ENCODE measurements at places on chromosomes 16 and 17.

- no peak for DNase-seq
These were observed 4.9 kb downstream of the IQCK start for GRCh38 chr16:19722981-19723380.

DNA sequence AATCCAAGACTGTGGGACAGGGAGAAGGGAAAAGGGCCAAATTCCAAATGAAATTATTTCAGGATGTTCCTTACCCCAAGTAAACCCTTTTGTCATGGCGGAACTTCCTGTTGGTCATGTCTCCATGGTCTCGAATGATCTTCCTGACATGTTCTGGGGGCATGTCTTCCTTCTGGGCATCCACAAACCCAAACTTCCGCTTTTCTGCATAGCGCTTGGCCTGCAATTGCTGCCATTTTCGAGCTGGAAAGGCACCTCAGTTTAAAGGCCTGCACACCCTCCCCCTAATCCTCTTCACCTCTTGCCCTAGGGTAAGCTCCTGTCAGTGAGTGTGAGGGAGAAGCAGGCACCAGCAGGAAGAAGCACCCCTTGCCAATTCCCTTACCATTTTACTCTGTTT, 1.2 kb downstream of the PRPF8 start:
- DNase-seq, result no peak

- DNase-seq, result peak; percentile 32
These were observed 58.0 kb upstream of the GSE1 start for GRCh38 chr16:85554889-85555718.

GRCh38 chr17:38461683-38462082, 33.4 kb downstream of the ARHGAP23 start:
- DNase-seq, result no peak

DNA sequence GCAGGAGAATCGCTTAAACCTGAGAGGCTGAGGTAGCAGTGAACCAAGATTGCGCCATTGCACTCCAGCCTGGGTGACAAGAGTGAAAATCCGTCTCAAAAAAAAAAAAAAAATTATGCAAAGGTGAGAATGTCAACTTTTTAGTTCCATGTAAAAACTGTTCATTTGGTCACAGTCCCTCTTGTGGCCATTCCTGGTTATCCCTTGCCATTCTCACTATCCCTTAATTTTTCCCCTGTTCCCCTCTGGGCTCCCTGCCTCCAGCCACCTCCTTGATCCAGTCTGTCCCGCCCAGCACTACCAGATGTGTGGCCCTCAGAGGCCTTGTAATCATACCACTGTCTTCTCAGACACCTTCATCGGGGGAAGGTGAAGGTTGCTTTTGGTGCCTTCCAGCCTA, 23.4 kb downstream of the DCAF7 start:
- no peak for DNase-seq

DNA sequence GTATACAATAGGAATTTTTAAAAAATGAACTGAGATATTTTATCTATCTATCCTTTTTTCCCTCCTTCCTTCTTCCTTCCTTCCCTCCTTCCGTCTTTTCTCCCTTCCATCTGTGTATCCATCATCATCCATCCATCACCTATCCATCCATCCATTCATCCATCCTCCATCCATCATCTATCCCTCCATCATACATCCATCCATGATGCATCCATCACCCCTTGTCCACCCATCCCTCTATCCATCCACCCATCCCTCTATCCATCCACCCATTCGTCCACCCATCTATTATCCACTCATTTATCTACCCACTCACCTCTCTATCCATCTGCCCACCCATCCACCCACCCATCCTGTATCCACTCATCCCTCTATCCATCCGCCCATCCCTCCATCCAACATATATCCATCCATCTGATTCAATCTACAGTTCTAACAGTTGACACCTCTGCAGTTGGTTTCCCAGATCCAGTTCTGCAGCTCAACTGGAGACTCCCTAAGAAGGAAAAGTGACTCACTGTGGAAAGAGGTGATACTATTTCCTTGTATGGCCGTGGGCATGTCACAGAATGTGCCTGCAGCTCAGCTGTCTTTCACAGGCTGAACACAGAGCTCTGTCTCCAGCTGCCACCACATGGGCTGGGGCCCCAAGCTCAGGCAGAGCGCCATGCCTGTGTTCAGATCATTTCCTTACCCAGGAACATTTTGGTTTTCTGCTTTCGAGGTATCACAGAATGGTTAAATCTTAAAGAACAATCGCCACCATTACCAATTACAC, 130.8 kb downstream of the XYLT1 start:
- DNase-seq, result no peak

DNA sequence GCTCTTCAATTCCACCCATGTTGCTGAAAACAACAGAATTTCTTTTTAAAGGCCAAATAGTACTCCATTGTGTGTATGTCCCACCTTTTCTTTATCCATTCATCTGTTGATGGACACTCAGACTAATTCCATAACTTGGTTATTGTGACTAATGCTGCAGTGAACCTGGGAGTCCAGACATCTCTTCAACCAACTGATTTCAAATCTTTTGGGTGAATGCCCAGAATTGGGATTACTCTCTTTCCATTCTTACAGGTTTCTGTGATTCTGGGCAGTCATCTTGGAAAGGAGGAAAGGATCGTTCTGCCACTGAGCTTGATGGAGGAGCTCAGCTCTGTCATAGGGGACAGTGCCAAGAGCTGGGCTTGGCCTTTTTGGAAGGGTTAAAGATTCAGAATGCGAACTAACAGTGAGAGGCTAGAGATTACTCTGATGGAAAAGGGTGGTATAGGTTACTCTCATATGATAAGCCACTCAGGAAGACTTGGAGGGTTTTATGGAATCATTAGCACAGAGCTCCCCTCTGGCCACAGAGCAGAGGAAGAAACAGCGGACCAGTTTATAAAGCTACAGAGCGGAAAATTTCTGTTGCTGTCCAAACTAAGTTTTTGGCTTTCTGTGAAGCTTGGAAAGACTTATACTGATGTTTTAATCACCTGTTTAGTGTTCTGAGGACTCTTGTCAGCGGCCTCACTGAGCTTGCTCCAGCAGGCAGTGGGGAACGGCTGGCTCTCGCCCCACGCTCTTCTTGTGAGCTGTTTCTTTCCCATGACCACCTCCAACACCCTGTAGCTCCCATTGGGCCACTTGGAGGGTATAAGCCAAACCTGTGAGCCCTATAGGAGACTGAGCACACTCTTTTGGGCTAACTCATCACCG, 48.3 kb downstream of the HIC1 start:
- no peak for DNase-seq

- no peak for DNase-seq
These were observed 4.6 kb upstream of the GSE1 start for GRCh38 chr16:85608515-85608885.

GRCh38 chr16:12231666-12232065, 255.1 kb downstream of the SNX29 start:
- DNase-seq, result no peak

GRCh38 chr17:49440581-49440980, 25.9 kb upstream of the PHB1 start:
- no peak for DNase-seq

DNA sequence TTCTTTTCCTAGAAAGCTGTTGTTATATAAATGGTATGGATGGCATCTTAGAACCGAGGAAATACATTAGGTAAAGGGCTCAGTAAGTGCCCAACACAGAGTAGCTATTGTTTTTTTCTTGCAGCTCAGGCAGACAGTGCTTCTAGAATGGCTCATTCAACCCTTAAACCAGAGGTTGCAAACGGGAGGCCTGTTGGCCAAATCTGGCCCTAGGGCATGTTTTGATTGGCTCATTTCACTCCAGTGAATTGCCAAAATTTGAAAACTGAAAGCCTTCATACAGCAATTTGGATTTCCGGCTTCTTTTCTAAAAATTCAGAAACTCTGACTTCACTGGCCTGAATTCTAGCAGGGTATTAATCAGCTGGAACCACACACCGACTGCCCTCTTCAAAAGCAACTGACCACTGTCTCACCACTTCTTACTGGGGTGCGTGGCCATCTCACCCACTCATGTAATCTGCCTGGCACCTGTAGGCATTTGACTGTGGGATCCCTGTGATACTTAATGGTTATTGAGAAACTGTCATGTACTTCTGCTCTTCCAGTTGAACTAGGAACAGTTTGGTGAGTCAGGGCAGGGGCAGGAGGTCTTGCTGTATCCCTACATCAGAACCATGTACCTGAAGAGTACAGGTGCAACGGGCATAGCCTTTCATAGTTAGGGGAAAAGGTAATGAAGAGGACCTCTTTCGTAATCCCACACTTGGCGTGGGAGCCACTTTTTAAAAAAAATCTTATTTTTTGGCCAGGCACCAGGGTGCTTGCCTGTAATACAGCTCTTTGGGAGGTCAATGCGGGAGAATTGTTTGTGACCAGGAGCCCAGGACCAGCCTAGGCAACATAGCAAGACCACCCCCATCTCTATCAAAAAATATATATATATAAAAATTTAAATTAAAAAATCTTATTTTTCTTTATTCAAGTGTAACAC, 53.6 kb upstream of the SCNN1B start:
- no peak for DNase-seq

- DNase-seq, result peak; percentile 65
These were observed 5.4 kb downstream of the ATPAF2 start for GRCh38 chr17:18033442-18034099.

DNA sequence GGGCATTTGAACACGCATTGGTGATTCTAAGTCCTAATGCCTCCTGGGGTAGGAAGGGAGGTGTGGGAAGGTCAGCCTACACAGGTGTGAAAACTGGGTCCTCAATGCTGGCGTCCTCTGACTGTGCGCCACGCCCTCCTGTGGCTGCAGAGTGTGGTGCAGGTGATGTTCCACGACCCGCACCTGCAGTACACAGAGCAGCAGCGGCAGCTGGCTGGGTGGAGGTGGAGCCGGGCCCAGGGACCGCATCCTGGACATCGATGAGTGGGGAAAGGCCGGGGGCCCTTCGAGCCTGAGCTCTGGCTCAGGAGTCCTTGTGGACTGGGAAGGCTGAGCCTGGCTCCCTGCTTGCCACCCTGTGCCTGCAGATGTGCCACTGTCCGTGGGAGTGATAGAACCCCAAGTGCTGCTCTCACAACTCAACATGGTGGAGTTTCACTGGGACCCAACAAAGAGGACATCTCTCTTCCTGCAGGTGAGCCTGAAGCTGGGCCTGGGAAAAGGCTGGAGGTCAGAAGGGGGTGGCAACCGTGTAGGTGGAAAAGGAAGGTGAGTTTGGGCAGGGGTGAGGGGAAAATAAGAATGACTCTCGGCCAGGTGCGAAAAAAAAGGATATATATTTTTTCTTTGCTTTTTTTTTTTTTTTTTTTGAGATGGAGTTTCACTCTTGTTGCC, 14.0 kb upstream of the STAC2 start:
- peak; percentile 56 for DNase-seq

GRCh38 chr16:81526935-81527334, 82.3 kb downstream of the CMIP start:
- no peak for DNase-seq

GRCh38 chr17:3843935-3844516, 2.0 kb downstream of the NCBP3 start:
- no peak for DNase-seq

DNA sequence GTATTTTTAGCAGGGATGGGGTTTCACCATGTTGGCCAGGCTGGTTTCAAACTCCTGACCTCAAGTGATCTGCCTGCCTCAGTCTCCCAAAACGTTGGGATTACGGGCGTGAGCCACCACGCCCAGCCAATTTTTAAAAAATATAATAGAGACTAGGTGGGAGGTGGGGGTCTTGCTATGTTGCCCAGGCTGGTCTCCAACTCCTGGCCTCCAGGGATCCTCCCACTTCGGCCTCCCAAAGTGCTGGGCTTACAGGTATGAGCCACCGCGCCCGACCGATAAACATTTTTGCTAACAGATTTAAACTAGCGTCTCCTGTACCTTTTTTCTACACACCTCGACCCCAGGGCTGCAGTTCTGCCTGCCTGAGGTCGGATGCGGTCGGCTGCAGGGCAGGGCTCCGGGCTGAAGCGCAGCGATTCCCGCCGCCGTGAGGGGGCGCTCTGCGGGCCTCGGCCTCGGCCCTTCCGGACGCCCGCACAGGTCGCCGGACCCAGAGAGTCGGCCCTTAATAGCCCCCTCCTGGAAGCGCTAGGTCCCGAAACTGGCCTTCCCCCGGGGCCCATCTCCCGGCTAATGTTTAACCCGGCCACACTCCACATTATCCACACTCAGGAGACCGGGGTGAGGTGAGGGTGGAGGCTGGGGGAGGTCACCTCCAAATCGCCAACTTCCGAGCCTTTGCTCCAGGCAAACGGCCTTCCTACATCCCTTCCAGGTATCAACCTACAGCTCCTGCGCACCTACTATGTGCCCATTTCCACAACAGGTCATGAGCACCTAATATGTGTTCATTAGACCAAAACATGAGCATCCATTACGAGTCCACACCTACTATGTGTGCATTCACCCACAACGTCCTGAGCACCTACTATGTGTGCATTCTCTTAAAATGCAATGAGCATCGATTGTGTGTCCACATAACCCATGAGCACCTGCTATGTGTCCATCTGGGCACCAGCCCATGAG, 2.0 kb upstream of the GLIS2 start:
- DNase-seq, result peak; percentile 81

DNA sequence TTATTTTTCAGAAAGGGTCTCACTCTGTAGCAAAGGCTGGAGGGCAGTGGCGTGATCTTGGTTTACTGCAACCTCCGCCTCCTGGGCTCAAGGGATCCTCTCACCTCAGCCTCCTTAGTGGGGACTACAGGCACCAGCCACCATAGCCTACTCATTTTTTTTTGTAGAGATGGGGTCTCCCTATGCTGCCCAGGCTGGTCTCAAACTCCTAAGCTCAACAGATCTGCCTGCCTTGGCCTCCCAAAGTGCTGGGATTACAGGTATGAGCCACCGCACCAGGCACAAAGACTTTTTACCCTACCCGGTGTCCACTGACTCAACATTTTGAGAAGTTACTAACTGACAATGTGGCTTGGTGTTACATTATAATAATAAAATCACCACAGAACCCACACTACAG, 7.2 kb downstream of the GRB2 start:
- no peak for DNase-seq

GRCh38 chr17:1905190-1905913, 75.5 kb downstream of the RPA1 start:
- DNase-seq, result no peak

DNA sequence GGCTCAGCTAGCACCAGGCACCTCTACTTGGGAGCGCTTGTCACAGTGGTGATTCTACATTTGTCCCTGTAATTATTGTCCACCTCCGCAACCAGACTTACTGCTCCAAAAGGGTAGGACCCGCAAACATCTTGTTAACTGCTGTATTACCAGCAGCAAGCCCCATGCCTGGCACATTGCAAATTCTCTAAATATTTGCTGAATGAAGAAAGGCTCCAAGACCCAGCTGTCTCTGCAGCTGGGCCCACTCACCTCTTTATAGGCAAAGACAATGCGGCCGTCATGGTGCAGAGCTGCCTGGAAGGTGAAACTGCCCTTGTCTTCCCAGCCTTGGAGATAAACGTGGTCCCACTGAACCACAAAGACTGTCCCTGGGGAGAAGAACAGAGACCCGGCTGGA, 44.3 kb downstream of the PLXDC1 start:
- no peak for DNase-seq

- DNase-seq, result no peak
These were observed 24.3 kb downstream of the HLF start for GRCh38 chr17:55289106-55289446.

- DNase-seq, result no peak
These were observed 119.6 kb downstream of the CYLD start for GRCh38 chr16:50861451-50861850.
